Posterior cingulate gyrus (tissue), 11 donors: ENCODE measurements at places on chromosomes 4 and X.

- no peak for DNase-seq
Observed at GRCh38 chr4:128603081-128603480, 206.4 kb upstream of the JADE1 start.

DNA sequence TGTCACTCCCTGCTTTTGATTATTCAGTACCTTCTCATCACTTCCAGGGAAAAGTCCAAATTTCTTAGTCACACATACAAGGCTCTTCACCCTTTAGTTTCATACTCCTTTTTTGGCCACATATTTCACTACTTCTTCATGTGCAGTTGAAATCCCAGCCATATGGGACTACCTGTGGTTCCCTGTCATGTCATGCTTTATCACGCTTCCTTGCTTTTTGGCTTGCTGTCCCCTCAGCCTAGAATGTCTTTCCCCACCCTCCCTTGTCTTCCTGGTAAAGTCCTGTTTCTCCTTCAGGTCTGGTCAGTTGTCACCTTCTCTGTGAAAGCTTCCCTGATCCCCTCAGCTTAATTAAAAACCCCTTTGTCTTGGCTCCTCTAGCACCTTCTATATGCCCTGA is 163.8 kb downstream of the AFF2 start:
- DNase-seq, result no peak

DNA sequence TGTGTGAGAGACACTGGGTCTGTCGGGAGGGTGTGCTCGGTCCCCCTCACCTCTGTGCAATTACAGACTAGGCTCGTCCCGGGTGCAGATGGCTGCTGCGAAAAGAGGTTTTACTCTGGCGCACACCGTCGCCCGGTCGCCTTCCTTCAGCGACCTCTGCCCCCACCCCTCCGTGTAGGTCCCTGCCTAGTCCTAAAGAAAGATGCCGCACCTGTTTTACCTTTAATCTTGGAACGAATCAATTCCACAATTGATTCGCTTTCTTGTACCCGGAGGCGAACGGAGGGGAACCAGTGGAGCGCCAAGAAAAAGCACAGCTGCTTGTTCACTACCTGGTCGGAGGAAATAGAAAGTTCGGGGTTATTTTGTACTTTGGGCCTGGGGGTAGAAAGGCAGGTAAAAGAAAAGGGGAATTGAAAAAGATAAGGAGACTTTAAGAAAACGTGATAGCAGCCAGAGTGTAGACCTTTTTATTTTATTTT is 1.2 kb downstream of the NPNT start:
- no peak for DNase-seq

DNA sequence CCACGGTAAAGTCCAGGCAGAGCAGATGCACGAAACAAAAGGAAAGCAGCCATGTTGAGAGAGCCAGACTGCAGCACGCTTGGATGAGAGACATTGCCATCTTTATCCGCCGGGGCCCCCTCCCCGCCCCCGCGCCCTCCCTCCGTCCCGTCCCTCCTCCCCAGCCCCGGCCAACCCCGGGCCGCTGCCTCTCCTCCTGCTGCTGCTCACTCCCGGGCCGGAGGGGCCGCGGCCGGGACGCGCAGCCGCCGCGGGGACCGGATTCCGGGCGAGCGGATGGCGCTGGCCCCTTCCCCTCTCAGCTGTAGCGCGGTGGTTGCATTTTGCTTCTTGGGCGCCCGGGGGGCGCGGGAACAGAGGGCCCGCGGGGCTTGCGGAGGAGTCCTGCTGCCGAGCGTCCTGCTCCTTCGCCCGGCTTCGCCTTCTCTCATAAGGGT is 542 bp downstream of the RNF150 start:
- peak; percentile 28 for DNase-seq

DNA sequence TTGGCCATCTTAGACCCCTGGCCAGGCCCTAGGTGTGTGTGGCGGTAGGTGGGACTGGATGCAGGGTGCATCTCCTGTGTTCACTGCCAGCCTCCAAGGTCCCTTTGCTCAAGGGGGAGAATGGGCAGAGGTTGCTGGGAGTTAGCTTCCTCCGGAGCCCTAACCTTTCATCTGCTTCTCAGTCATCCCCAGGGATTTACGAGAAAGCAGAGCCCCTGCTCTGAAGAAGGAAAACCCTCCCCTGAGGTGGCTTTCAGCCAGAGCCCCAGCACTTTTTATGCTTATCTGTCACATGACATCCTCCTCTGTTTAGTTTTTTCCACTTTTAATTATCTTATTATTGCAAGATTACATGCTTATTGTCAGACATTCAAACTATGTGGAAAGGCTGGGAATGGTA is 44.9 kb upstream of the DDX3X start:
- no peak for DNase-seq

GRCh38 chrX:252244-252956 is 28.8 kb upstream of the PLCXD1 start:
- no peak for DNase-seq
